ENCODE measurements at places on chromosomes 11 and 22.
A peak's percentile ranks its signal among the peaks of the same experiment; 100 is the strongest.

DNA sequence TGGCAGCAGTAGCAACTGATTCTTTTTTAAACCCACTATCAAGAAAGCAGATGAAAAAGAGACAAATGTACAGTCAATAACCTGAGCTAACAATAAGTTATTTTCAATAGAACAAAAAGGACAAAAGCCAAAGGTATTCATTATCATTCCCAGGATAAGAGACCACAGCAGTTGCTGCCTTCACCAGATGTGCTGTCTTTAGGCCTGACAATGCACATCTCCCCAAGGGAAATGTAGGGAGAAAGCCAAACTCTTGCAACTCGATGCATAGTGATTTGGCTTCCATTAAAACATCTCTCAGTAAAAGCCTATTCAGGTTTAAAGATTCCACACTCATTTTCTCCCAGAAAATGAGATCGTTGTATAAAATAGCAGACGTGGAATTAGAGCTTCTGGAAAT is 210.7 kb downstream of the METTL15 start:
- no peak for DNase-seq

- no peak for DNase-seq
These were observed 432.4 kb upstream of the LUZP2 start for GRCh38 chr11:24064309-24064903.

GRCh38 chr11:3995307-3995706 is 99.3 kb upstream of the RRM1 start:
- no peak for DNase-seq

- no peak for DNase-seq
These were observed 305.9 kb upstream of the MTNR1B start for GRCh38 chr11:92663539-92663938.

DNA sequence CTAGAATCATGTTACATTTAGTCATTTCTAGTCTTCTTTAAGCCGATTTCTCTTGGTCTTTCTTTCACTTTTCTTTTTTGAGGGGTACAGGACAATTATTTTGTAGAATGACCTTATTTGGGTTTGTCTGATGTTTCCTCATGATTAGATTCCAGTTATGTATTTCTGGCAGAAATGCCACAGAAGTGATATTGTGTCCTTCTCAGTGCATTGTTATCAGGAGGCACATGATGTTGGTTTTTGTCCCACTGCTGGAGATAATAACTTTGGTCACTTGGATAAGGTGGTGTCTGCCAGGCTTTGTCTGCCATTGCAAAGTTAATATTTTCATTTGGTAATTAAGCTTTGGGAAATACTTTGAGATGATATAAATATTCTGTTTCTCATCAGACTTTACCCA is 100.3 kb downstream of the RRM1 start:
- no peak for DNase-seq

GRCh38 chr11:78032090-78032489 is 9.0 kb upstream of the KCTD14 start:
- DNase-seq, result no peak

GRCh38 chr22:49106842-49107152 is 720.9 kb downstream of the BRD1 start:
- no peak for DNase-seq

DNA sequence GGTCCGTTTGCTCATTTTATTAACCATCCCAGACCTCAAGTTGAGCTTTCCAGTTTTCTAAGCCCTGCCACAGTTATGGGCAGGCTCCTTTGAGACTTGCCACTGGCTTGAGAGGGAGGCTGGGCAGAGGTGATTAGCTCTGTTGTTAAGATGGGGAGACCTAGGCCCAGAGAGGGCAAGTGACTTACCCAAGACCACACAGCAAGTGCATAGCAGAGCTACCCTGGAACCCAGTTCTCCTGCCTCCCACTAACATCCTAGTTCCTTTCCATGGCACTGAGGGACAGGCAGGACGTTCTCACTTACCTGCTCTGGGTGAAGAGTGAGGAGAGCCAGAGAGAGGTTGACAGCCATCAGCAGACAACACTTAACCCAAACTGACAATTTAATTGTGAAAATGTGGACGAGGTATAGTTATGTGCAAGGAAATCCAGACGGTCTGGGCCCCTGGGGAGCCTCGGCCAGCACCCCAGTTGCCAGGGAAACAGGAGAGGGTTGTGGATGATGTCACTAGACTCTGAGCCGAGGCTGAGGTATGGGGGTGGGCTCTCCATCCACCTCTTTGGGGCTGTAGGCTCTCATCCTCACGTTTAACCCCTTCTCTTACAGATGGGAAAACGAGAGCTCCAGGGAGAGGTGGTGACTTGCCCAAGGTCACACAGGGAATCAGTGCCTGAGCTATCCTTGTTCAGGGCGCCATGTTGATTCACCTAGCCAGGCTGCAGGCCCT is 12.3 kb upstream of the WNT11 start:
- no peak for DNase-seq

GRCh38 chr11:45150943-45151342 is 4.5 kb downstream of the PRDM11 start:
- DNase-seq, result no peak

- DNase-seq, result peak; percentile 63
These were observed 135.1 kb downstream of the BCR start for GRCh38 chr22:23315341-23315917.

- no peak for DNase-seq
These were observed 336.8 kb downstream of the KCNA4 start for GRCh38 chr11:29679996-29680395.

DNA sequence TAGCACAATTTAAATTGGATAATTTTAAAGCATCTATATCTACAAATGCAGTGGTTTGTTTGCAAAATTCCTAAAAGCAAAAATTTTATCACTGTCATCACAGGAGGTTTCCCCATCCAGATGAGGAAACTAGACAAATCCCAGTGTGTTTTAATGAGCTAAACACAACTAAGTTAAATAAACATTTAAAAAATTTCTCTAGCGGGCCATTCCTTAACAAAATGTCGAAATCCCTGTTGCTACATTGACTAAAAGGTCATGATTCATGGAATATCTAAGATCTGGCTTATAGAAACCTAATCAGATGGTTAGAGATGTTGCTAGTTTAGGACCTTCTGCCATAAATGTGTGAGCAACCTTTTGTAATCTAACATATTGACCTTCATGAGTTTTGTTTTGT is 107.3 kb upstream of the BDNF start:
- no peak for DNase-seq

DNA sequence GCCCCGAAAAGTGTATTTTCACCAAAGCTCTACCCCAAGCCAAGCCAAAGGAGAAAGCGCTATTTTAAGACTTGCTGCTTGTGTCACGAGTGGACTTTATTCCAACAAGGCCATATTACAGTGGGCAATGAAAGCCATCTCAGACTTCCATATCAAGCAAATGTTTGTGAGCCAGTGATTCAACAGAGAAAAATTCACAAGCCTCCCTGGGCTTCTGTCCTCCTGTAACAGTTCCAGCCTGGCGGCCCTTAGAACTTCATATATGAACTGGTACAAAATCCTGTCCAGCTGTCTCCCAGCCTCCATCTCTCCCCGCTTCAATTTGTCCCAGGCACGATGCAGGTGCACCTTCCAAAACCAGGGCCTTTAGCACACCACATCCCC is 11.2 kb downstream of the LARGE1 start:
- DNase-seq, result no peak

DNA sequence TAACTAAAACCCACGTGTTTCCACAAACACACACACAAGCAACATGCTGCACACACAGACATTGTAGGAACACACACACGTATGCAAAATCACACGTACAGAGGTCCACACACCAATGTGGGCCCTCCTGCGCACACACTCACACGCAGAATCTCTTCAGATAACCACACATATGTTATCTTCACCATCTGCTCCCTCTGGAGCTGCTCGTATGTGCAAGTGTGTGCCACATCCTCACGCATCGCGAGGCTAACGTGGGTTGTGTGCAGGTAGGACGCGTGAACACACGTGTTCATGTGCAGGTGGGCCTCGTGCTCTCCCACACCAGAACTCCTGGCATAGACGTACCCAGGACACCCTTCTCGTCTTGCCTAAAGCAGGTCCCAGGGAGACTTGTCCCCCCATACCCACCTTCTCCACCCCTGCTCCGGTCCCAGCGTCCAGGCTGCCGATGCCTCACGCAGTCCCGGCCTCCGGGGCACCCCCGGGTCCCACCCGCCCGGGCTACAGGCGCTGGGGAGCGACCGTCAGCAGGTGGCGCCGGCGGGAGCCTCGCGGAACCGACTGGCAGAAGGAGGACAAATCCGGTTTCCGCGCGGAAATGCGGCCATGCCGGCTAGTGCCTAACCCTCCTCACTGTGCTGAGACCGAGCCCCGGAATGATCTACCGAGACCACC is 10.3 kb upstream of the IGSF9B start:
- DNase-seq, result peak; percentile 65

Data from CD4-positive, alpha-beta T cell treated with Interleukin-21 for 1 hour (primary cell).